ENCODE measurements at places on chromosomes 6 and 20. TPM values are rescaled to one million over a fixed set of nuclear protein-coding genes. Genes with fewer than 3 reads are reported as not detected.

DNA sequence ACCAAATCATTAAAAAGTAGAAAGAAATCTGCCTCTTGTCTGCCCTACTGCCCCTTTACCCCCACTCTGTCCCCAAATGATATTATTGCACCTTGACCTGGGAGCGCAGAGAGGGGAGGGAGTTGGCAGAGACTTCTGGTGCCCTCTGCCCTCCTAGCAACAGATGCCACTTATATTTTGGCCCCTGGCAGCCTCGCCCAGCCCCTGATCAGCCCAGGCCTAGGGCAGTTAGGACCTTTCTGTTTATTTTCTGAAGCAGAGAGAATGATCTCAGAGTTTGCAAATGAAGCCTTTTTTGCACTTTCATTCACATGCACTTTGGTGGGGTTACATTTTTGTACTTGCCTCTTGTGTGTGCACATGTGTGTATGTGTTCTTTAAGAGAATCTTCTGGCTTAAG is 8.4 kb upstream of the SGK2 start:
- no peak for DNase-seq

GRCh38 chr6:110755411-110755834 is 59.8 kb downstream of the CDK19 start:
- DNase-seq, result no peak

DNA sequence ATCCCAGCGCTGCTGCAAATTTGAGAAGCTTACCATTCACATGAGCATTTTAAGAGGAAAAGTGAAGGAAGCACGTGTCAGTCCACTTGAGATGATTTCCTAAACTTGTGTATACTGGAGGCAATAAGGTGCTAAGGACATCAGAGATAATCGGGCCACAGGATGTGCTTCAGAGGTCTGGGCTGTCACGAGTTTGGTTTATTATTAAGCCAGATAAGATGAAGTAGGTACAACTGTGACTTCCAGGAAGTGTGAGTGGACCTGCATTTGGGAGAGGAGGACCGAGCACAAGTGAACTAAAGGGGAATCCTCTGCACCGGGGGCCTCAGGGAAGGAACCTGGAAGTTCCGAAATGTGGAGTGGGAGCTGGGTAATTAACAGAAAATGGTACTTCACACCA is 1.4 kb downstream of the SAMD5 start:
- DNase-seq, result no peak

GRCh38 chr6:1363729-1364572 is 25.4 kb upstream of the FOXF2 start:
- DNase-seq, result peak; percentile 62

DNA sequence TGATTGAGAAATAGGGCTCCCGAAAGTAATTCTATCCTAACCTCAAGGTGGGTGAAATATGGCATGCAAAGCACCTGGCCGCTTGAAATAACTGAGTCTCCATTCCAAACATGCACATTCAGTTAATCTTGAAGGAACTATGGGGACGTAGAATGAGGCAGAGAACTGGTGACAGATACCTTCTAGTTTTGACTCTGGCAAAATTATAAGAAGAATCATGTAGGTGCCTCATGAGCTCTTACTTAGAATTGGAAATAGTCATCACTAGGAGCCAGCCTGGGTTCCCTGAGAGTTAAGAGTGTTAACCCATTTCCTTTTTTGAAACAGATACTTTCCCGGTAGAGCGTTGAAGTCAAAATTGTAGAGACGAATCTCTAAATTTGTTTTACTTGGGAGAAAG is 49.3 kb downstream of the RPF2 start:
- no peak for DNase-seq

DNA sequence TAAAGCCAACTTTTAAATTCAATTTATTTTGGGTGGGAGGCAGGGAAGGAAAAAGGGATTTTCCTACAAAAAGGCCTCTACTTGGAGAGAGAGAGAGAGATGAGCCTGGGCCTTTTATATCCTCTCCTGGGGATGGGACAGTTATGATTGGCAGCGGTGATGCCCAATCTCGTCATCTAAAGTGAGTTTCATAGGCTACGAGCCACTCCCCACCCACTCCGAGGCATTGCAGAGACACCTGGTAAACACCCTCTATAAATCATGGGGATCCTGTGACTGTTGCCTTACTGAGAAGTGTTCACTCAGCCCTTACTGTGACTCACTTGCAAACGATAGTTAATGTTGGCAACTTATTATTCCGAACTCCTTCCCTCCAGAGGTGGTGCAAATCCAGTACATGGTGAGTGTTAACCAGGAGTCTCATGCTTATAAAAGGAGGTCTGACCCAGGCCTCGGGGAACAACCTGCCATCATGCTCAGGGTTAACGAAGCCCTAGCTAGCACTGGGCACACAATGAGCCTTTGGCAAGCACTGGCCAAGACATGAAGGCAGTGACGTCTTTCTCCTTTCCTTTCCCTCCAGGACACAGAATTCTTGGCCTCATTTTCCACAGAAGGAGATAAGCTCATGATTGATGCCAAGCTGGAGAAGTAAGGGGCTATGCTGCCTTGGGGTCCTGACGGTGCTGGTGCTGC is 20.5 kb downstream of the BPIFB4 start:
- peak; percentile 69 for DNase-seq

- DNase-seq, result no peak
Observed at GRCh38 chr6:1363298-1363697, 26.1 kb upstream of the FOXF2 start.

DNA sequence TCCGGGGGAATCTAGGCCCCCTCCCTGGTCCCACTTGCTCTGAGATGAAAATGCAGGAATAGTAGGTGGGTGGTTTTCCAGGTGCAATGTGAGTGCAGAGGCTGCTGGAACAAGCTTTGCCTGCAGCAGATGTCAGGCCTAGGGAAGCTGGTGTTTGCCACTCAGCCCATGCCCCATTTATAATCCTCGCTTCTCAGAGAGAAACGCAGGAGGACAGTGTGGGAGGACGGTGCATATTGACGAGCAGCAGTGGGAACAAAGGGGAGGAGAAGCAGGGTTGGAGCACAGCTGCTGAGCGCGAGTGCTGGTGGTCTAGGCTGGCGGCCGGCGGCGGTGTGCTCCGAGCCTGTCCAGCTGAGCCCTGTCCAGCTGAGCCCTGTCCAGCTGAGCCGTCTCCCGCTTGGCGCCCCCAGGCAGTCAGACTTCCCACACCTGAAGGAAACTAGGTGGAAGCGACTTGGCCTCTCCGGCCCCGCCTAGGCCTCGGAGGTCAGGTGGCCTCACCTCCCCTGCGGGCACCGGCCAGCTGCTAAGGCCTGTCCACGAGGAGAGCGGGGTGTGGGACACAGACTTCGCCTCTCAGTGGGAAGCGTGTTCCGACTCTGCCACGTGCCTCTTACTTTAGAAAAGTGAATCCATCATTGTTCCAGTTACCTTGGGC is 49.7 kb upstream of the FRMD1 start:
- no peak for DNase-seq

GRCh38 chr6:154683756-154684523 is 49.3 kb upstream of the SCAF8 start:
- DNase-seq, result no peak

DNA sequence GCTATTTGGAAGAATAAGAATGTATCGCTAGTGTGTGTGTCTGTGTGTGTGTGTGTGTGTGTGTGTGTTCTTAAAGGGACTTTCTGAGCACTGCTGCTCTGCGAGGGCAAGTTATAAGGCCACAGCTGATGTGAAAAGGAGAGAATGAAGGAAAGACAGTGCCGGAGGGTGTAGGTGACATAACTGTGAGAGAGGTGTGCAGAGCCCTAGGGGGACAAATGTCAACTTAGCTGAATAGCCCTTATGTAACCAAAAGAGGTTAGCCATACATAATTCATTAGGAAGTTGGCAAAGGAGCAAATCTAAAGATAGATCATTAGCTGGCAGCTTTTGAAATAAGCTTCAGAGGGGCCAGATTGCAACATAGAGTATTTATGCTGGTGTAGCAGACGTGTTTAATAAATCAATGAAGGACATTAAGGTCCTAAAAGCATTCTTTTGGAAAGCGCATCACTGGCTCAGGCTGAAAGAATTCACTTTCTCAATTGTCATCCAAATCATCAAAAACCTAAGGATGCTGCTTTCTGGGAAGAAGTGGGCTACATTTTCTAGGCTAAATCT is 81.0 kb downstream of the NDUFAF5 start:
- no peak for DNase-seq

GRCh38 chr6:47197682-47198640 is 111.7 kb downstream of the TNFRSF21 start:
- DNase-seq, result no peak

- DNase-seq, result no peak
Observed at GRCh38 chr6:21246075-21246474, 347.5 kb upstream of the SOX4 start.

DNA sequence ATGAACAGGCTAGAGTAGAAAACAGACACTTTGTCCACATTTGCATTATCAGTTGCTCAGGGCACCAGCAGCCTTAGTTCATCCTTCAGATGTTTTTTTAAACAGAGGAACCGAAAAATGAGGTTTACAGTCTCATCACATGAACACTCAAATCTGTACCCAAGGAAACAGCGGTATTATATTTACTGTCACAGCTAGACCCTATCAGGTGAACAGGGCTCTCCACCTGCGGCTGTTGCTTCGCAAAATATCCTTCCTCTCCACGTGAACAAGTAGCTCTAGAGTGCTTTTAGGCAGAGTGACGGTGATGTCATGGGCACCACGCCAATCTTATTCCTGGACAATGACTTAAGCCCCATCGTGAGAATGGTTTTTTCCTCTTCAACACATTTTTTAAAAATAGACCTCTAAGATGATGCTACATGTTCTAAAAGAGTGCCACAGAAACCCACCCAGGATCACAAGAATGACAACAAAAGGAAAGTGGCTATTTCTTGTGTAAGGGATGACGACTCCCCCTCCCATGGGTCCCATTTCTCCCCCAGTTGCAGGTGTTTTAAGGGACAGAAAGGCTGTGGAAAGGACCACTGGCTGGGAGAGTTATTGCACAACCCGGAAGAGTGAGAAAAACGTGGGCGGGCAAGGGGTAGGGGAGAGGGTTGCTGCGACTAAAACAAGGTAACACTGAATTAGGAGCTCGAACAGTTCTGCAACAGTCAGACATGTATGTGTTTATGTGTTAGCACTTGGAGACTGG is 77.7 kb downstream of the EFHC1 start:
- DNase-seq, result peak; percentile 49

The KIAA0408 gene
- 3.7 TPM for total RNA-seq

DNA sequence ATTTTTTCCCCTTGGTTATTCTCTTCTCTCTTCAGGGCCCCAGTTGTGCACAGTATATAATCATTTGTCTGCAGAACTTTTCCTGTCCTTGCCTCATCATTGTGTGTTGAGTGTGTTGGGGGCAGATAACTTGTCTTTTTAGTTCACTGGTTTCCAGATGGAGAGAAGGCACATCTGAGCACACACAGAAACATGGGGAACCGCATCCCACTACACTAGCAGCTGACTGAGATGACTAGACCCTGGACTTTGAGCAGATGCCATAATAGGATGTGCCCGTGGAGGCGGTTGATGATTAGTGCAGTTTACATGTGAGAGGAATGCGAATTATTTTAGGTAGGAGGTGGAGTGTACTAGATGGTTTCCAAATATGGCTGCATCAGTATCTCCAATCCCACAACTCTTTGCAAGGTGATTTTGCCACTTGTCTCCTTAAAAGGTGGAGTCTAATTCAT is 26.5 kb upstream of the SH3BGRL2 start:
- no peak for DNase-seq

- no peak for DNase-seq
Observed at GRCh38 chr20:34110025-34110744, 1.9 kb downstream of the EIF2S2 start.

- no peak for DNase-seq
Observed at GRCh38 chr6:40427196-40427595, 160.0 kb downstream of the LRFN2 start.

The TRIM10 gene
- not detected for total RNA-seq

GRCh38 chr20:53822534-53822933 is 228.9 kb upstream of the ZNF217 start:
- no peak for DNase-seq

The NDUFAF5 gene
- total RNA-seq, result 72.3 TPM

- peak; percentile 57 for DNase-seq
Observed at GRCh38 chr20:24806705-24807676, 142.1 kb upstream of the CST7 start.

- no peak for DNase-seq
Observed at GRCh38 chr20:10524643-10525042, 89.5 kb downstream of the SLX4IP start.

- no peak for DNase-seq
Observed at GRCh38 chr6:105495515-105495914, 92.6 kb upstream of the PREP start.

GRCh38 chr6:77502981-77503380 is 39.7 kb upstream of the HTR1B start:
- no peak for DNase-seq

GRCh38 chr20:44723391-44723790 is 8.2 kb downstream of the CCN5 start:
- DNase-seq, result no peak

GRCh38 chr6:139251045-139251690 is 40.6 kb downstream of the TXLNB start:
- DNase-seq, result no peak

The SAPCD1 gene
- not detected for total RNA-seq

DNA sequence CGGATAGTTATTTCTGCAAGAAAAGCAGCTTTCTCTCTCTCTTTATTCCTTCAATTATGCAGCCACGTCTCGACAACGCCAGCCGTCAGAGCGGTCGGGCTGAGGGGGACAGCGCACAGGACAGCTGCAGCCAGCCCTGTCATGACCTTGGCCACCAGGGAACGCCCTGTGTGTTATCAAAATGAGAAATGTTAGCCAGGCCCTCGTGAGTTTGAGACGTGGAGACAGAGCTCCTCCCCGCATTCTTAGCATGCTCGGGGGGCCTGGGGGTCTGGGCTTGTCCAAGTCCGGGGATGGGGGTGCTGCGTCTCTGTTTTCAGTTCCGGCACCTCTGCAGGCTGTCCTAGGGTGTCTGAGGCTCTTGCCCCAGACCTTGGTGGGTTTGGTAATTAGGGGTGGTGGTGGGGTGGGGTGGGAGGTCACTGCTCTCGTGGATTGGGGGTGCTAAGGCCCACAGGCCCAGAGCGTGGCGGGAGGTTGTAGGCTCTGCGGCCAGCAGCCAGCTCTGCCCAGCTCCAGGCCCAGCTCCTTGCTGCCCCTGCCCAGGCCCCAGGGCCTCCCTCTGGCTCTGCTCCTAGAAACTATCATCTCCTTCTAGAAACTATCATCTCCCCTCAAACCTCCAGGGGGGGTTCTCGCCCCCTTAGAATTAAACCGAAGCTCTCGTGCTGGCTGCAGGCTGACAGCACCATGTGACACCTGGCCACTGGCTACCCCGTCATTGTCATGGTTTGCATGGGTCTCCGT is 54.3 kb upstream of the GATA5 start:
- DNase-seq, result no peak

GRCh38 chr20:49676581-49677291 is 36.9 kb downstream of the B4GALT5 start:
- DNase-seq, result no peak

DNA sequence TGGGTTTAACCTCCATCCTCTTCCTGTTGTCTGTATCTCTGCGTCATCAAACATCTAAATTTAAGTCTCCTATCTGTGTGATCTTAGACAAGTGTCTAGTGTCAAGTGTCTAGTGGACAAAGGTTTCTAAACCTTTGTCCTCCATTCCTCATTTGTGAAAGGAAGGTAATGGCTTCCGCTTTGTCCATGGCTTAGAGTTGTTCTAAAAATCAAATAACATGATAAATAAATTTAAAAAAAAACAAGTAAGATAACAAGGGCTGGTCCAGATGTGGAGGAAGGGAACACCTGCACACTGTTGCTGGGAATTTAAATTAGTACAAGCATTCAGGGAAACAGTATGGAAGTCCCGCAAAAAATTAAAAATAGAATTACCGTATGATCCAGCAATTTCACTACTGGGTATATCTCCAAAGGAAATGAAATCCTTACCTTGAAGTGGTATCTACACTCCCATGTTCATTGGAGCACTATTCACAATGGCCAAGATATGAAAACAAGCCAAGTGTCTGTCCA is 17.6 kb upstream of the SERPINB1 start:
- no peak for DNase-seq

The PSORS1C2 gene
- not detected for total RNA-seq
